ENCODE measurements at places on chromosomes 4 and X.

DNA sequence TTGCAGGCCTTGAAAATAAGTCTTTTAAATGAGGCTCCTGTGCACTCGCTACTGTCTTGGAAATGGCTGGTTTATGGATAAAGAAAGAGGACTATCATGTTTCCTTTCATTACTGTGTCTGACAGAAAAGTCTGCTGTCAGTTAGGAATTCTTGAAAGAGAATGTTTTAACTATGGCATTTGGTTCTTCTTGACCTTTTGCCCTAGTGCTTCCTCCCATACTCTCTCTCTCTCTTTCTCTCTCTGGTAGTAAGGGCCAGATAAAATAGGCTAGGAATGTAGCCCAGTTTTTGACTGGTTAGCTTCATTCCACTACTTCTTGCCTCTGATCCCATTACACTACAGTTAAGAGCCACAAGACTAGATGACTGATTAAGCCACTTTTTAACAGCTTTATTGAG lies 29.8 kb downstream of the YY2 start:
- no peak for DNase-seq

DNA sequence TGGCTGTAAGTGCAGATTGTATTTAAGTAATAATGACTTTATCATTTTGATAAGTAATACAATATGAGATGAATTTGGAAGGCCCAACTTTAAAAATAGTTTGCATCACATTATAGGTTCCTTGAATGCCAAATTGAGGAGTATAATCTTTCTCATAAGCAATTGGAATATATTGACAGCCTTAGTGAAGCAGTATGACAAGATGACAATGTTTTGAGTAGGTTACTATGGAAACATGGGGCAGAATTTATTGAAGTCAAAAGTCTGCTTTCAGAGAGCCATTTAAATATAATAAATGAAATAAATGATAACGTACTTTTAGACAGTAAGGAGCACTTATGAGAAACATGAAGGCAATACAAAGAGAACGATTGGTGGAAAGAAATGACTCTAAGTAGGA lies 776.4 kb downstream of the TECRL start:
- DNase-seq, result no peak

GRCh38 chr4:142845293-142846107 lies 601 bp downstream of the INPP4B start:
- DNase-seq, result no peak

DNA sequence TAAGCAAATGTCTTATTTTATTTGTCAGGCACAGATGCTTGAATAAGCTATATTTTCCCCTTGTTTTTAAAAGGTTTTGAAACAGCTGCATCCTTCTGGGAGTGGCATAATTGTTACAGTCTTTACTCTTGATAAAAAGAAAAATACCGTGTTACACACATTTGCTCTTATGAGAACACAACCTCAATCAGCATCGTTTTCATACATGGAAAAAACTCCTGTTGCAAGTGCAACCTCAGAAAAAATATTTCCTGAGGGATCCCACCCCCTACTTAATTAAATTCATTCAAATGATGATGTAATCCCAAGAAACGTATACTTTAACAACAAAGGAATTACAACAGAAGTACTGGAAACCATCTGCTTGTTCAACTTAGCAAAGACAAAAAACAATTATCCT lies 58.6 kb downstream of the SMAD1 start:
- DNase-seq, result no peak

- DNase-seq, result no peak
These were observed 26.3 kb upstream of the PRSS48 start for GRCh38 chr4:151250706-151251105.

- DNase-seq, result no peak
These were observed 101.8 kb upstream of the VCX2 start for GRCh38 chrX:8272821-8273220.

DNA sequence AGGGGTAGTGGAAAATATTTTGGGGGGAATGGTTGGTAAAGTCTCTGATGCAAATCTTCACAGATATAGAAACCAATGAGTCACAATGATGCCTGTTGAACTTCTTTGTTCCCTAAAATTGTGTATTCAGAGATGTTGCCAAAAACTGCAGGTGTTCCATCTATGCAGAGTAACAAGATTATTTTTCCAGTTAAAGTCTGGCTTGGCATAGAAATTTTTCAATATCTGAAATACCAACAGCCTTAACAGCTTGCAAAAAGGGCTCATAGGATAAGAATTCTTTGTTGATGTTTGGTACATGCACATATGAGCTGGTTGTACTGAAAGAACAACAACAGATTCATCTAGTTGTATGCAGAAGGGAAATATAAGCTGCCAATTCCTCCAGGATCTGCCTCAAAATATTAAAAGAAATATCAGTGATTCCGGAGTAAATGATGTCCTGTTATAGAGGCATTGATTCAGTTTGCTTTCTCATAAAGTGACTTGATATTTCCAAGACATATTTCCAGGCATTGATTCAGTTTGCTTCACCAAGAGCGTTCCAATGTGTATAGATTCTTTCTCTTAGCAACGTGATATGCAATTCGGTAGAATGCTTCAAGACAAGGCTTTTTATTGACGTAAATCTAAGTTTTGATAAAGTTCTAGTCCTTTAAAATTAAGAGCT lies 564.4 kb downstream of the TMA16 start:
- no peak for DNase-seq

- DNase-seq, result no peak
These were observed 21.8 kb downstream of the IL1RAPL1 start for GRCh38 chrX:28609003-28609402.

- no peak for DNase-seq
These were observed 69.2 kb downstream of the HADH start for GRCh38 chr4:108058685-108059440.
